ENCODE measurements at places on chromosomes 6 and 20.
A peak's percentile ranks its signal among the peaks of the same experiment; 100 is the strongest.

DNA sequence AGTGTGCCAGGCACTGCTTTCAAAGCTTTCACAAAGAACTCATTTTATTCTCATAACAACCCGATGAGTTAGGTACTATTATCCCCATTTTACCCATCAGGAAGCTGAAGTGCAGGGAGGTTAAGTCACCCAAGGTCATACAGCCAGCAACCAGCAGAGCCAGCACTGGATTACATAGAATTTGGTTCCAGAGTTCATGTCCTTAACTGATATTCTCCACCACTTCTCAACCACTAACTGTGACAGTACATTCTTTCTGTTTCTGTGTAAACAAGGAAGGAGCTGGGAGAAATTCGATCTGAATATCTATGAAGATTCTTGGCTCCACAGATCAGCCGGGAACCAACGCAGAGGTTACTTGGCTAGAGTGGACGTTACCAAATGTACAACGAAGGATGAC, 98.0 kb downstream of the KIF16B start:
- no peak for DNase-seq

GRCh38 chr6:85464722-85465150, 14.9 kb downstream of the NT5E start:
- peak; percentile 100 for DNase-seq

- no peak for DNase-seq
Measured at GRCh38 chr20:63737945-63738686, 1.5 kb upstream of the SLC2A4RG start.

DNA sequence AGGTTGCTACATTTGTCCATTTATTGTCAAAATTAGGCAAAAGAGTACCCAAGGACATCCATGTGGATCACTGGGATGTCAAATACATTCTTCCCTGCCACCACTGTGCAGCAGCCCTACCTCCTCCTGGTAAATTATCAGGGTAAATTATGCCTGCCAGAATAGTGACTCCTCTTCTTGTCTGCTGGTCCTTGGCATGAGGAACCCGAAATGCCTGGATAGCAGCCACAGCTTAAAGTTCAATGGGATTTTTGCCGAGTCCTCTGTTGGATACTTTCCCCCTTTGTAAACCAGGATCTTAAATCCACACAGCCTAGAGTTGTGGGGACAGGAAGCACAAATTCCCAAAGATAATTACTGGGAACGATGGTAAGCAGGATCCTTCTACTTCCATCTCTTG, 173.3 kb downstream of the RFX6 start:
- DNase-seq = no peak

GRCh38 chr20:1854246-1854645, 41.0 kb upstream of the SIRPA start:
- DNase-seq = no peak

- DNase-seq = no peak
Measured at GRCh38 chr20:47143657-47144056, 212.8 kb downstream of the ZMYND8 start.

- DNase-seq = no peak
Measured at GRCh38 chr6:53461696-53462095, 83.2 kb downstream of the GCLC start.

- DNase-seq = no peak
Measured at GRCh38 chr6:82568290-82568993, 204.8 kb downstream of the TPBG start.

- peak; percentile 37 for DNase-seq
Measured at GRCh38 chr6:38871741-38872568, 156.8 kb downstream of the DNAH8 start.

- DNase-seq = no peak
Measured at GRCh38 chr6:121647905-121648304, 212.5 kb downstream of the GJA1 start.

GRCh38 chr6:132675002-132675401, 16.0 kb upstream of the TAAR1 start:
- DNase-seq = no peak

DNA sequence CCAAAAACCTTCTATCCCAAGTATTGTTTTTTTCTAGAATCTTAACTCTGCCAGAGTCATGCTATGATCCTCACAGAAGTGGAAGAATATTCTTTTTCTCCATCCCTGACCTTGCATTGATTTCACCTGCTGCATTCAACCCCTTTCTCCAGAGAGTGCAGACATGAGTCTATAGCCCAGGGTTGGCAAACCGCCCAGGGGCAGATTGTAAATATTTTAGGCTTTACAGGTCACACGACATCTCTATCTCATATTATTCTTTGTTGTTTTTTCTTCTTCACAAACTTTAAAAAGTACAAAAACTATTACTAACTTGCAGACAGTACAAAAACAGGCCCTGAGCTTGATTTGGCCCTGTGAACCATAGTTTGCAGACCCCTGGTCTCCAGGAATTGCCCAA, 112.1 kb upstream of the ASF1A start:
- DNase-seq = no peak

DNA sequence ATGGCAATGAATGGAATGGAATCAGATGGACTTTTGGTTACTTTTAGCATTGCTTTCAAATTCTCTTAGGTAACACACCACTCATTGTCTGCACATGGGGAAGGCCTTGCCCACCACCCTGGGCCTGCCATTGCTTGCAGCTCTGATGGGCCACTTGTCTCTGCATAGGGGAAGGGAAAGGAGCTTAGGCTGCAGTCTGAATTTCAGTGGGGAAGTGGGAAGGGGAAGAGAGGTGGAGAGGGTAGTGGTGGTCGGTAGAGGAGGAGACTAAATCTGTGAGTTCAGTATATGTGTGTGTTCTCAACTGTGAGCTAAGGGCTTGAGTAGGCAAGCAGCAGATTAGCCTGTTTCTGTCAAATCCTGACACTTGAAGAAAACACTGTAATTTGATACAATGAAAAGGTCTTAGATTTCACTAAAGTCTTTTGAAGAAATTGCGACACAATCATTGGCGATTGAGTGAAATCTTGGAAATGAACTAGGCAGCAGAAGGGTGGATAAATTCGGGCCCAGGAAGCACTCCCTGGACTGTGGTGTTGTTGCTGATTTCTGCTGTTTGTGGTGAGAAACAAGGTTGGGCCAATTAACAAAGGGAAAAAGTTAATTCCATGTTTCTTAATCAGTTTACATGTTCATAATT, 80.6 kb downstream of the OTOR start:
- DNase-seq = no peak

GRCh38 chr20:6828794-6829423, 61.4 kb downstream of the BMP2 start:
- peak; percentile 64 for DNase-seq

GRCh38 chr6:143596866-143597265, 80.9 kb upstream of the PHACTR2 start:
- DNase-seq = no peak

DNA sequence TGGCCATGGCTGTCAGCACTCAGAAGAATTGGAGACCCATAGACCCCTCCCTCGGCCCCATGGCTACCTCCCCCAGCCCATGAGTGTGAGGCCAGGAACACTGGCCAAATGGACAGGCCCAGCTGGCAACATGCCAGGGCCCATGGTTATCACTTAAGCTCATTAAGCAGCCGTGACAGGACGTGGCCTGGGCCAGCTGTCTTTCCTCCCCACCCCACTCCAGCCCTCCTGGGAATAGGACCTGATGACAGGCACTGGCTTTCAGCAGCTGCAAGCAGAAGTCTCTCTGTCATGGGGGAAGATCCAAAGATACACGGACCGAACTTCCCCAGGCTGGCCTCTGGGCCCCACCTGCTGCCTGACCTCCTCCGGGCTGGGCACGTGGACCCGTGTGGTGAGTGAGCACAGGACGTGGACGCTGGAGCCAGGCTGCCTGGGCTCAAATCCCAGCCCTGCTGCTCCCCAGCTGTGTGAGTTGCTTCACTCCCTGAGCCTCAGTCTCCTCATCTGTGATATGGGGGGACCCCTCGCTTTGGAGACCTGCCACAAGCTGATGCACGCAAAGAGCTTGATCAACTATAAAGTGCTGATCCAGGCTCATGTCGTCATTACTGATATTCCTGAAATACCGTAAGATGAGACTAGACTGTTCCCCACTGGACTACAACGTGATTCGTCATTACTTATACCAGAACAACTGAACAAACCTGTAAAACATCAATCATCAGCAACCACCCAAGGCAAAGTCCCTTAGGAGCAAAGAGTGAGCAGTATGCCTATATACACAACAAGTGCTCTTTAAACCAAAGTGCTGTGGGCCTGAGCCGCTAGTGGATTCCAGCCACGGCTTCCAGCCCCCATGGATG, 22.0 kb upstream of the VSTM2L start:
- no peak for DNase-seq

- DNase-seq = no peak
Measured at GRCh38 chr6:37493661-37493995, 6.1 kb downstream of the CCDC167 start.

- DNase-seq = no peak
Measured at GRCh38 chr6:118871331-118871730, 22.6 kb upstream of the ASF1A start.

GRCh38 chr6:52390361-52390727, 28.4 kb downstream of the PAQR8 start:
- peak; percentile 52 for DNase-seq

DNA sequence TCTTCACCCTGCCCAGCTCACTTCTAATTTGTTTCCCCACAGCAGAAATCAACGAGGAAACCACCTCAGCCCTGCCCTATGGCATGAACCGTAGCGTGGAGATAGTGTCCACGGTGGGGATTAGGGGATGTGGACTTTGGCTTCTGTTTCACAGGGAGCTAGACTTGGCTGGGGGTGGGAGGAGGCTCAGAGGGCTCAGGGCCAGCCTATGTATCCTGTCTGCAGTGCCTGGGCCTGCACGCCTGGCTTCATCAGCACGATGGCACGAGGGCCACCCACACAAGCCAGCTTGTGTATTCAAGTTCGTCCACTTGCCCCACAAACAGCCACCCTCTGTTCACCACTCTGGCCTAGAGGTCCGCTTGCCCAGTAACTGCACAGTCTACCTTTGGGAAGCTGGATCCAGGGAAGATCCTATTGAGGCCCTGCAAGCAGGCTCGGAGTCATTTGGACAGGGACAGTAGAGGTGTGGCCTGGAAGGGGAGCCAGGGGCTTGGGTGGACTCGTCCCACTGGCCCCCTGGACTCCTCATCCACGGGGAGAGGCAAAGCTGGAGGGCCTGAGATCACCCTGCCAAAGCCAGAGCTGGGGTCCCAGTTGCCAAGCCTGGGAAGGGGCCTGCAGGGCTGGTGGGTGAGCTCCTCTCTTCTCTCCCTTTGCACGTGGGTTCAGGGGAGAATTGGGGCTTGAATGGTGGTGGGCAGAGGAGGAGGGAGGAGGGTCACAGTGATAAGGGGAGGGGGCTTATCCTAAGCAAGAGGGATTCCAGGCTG, 38.0 kb upstream of the FAM83D start:
- no peak for DNase-seq

GRCh38 chr20:8471465-8471864, 339.4 kb downstream of the PLCB1 start:
- DNase-seq = no peak

GRCh38 chr6:25417046-25417605, 138.0 kb downstream of the CARMIL1 start:
- no peak for DNase-seq

DNA sequence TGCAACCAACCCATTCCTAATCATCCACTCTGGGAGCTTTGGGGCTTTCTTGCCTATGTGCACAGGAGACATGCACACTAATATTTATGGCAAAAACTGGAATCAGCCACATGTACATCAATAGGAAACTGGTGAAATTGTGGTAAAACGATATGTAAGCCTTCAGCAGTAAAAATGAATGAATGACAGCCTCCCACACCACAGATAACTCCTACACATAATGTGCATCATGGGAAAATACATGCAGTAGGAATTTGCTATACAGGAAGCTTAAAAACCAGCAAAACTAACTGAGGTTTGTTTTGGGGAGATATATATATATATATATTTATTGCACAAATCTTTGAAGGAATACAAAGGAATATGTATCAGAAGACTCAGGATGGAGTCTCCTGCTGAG, 47.6 kb downstream of the HLA-G start:
- DNase-seq = no peak

- no peak for DNase-seq
Measured at GRCh38 chr6:7414811-7415210, 25.2 kb downstream of the RIOK1 start.

DNA sequence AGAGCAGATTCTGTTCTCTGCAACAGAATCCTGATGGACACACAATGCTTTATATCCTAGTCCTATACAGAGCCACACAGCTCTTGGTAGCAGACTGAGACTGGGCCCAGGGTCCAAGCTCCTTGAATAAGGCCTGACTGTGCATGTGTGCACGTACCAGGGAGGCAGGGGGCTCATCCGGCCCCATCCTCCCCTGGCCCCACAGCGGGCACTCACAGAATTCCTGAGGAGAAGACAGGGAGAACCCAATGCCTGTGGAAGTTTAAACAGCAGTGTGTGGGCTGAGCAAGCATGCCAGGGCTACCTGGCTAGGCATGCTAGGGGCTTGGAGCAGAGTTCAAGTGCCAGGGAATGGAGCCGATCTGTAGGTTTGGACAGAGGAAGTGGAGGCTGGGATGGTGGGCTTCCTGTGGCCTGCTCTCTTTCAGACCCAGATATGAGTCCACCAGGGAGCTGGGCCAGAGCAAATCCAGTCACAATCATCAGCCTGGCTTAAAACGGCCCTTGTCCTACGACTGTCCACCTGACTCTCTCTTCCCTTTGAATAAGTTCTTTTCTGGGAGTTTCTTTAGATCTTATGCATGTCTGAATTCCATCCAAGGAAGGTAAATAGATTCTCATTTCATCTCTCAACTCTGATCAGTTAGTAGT, 74.0 kb downstream of the MRPL14 start:
- no peak for DNase-seq

GRCh38 chr6:141103246-141103645, 1029.5 kb upstream of the GJE1 start:
- peak; percentile 55 for DNase-seq

DNA sequence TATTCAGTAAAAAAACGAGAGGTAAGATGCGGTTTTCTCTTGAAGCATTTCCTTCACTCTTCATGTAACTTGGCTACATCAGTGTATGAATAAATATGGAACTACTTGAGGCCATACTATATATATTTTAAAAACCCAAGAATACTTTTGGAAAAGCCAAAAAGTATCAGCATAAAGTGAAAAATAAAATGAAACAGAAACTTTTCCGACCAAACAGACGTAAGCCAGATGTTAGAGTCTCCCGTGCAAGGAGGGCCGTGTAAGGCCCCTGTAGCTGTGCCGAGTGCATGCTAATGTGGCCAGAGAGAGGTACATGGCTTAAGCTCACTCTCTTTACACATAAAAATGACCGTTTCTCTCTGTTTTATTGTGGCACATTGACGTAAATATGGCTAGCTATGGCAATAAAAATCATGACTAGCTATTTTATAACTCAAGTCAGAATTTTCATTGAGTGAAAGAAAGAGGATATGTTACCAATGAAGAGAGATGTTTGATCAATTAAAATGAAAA, 140.1 kb upstream of the GMDS start:
- DNase-seq = no peak

Data from kidney capillary endothelial cell (primary cell).